ENCODE measurements at places on chromosomes 3 and 15. TPM values are rescaled to one million over a fixed set of nuclear protein-coding genes. Genes with fewer than 3 reads are reported as not detected.

The ITGB5 gene
- 8.2 TPM for polyA plus RNA-seq

The KIF23 gene
- 5.7 TPM for polyA plus RNA-seq

The ITGA11 gene
- 1.00 TPM for polyA plus RNA-seq

The TF gene
- 16.2 TPM for polyA plus RNA-seq

The CFAP161 gene
- polyA plus RNA-seq = not detected

The PLSCR2 gene
- not detected for polyA plus RNA-seq

The IL5RA gene
- 0.46 TPM for polyA plus RNA-seq

The HDGFL3 gene
- polyA plus RNA-seq = 6.7 TPM

The NPAP1 gene
- polyA plus RNA-seq = not detected

The PYDC2 gene
- not detected for polyA plus RNA-seq

The SAMMSON gene
- polyA plus RNA-seq = 0.46 TPM

The SAXO2 gene
- polyA plus RNA-seq = 14.8 TPM

The WDR72 gene
- polyA plus RNA-seq = 0.53 TPM

The SH3GL3 gene
- 0.56 TPM for polyA plus RNA-seq

The EIF3J gene
- polyA plus RNA-seq = 53.9 TPM

The EOGT gene
- 7.1 TPM for polyA plus RNA-seq

The VEPH1 gene
- polyA plus RNA-seq = 1.5 TPM

The A4GNT gene
- 7.2 TPM for polyA plus RNA-seq

The RAD51 gene
- polyA plus RNA-seq = 1.6 TPM

The ATP13A5 gene
- polyA plus RNA-seq = not detected

The SLC27A2 gene
- polyA plus RNA-seq = 0.61 TPM

The TRIM71 gene
- polyA plus RNA-seq = 0.05 TPM

The CFAP44 gene
- polyA plus RNA-seq = 1.4 TPM

The FGF12 gene
- polyA plus RNA-seq = 0.88 TPM

The OR5K4 gene
- polyA plus RNA-seq = not detected

The ARPC4 gene
- 180 TPM for polyA plus RNA-seq

The C3orf20 gene
- polyA plus RNA-seq = not detected

The ARHGEF3 gene
- 12.7 TPM for polyA plus RNA-seq

The STAC gene
- polyA plus RNA-seq = 0.76 TPM

The LDHAL6B gene
- polyA plus RNA-seq = not detected

The ANKRD63 gene
- not detected for polyA plus RNA-seq

The GOLGA6C gene
- polyA plus RNA-seq = not detected

The ACTL6A gene
- 37.7 TPM for polyA plus RNA-seq

The NR2E3 gene
- 0.25 TPM for polyA plus RNA-seq

The GPR176 gene
- 0.65 TPM for polyA plus RNA-seq
